ENCODE measurements at places on chromosomes 1 and 21.
A peak's percentile ranks its signal among the peaks of the same experiment; 100 is the strongest.

DNA sequence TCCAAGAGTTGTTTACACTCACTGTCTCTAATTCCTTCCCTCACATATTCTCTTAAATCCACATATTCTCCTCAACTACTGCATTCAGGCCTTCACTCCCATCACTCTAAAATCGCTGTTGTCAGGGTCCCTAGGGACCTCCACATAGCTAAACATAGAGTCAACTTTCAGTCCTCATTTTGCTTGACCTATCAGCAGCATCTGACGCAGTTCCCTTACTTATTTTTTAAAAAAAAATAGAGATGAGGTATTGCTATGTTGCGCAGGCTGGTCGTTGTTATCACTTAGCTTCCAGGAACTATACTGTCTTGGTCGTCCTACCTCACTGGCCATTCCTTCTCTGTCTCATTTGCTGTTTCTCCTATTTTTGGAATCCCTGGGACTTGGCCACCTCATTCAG lies 11.7 kb upstream of the PLEKHO1 start:
- no peak overlapping the region for H3K27ac ChIP-seq
- H3K27me3 ChIP-seq, result no peaks in the 10 kb centered on the region
- DNase-seq, result no peak
- H3K4me1 ChIP-seq, result no peaks in the 10 kb centered on the region

DNA sequence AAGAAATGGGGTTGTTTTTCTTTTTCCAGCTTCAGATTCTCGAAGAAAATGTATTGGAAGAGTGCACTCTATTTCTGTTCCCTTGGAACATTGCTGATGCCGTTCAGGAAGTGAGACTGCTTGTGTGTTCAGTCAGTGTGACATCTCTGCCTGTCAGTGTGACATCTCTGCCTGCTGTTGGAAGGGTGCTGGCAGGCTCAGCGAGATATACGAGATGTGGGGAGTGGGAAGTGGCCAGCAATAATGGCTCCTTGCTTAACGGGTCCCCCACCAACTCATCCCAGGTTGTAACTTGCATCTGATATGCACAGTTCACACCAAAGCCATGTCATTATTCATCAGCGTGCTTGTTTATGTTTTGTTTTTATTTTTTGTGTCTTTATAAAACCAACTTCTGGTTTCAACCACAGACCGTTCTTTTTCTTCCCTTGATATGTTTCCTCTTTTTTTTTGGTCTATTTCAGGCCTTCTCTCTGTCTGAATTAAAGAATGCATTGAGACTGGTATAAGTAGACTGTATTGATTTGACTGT lies 145.4 kb downstream of the GALNT2 start:
- peak overlapping the region; percentile 55 for H3K4me3 ChIP-seq
- no peaks in the 10 kb centered on the region for H3K27me3 ChIP-seq
- no peak for DNase-seq
- peak overlapping the region; percentile 83 for H3K27ac ChIP-seq
- H3K4me1 ChIP-seq, result peaks cover 60% of the 10 kb centered on the region

GRCh38 chr1:64866689-64867088 lies 99.7 kb downstream of the JAK1 start:
- no peak for DNase-seq
- peaks cover 58% of the 10 kb centered on the region for H3K4me1 ChIP-seq
- H3K27ac ChIP-seq, result no peak overlapping the region
- no peak overlapping the region for H3K4me3 ChIP-seq
- H3K36me3 ChIP-seq, result peaks cover 62% of the 10 kb centered on the region

DNA sequence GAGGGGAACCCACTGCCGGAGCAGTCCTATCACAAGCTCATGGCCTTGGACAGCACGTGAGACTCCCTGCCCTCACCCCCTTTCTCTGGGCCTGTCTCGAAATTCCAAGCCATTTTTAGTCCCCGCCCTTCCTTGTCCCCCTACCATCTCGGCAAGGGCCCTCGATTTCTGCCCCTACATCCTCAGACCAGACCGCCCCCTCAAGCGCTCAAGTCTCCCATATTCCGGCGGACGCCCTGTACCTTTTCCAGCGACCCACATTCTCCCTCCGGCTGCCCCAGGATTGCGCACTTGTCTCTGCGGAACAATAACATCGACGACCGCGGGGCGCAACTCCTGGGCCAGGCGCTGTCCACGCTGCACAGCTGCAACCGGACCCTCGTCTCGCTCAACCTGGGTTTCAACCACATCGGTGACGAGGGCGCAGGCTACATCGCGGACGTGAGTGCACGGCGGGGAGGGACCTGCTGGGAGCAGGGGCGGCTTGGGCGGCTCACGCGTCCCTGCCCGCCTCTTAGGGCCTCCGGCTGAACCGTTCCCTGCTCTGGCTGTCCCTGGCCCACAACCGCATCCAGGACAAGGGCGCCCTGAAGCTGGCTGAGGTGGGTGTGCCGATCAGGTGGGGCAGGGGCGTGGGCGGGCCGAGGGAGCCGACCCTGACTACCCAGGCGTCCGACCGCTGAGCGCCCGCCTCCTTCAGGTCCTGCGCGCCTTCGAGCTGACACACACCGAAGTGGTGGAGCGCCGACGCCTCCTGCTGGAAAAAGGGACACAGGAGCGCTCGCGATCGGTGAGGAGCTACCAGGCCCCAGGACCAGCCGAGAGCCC lies 7.0 kb downstream of the LRRC71 start:
- peak; percentile 24 for DNase-seq
- H3K27me3 ChIP-seq, result peaks cover 93% of the 10 kb centered on the region
- peaks cover 13% of the 10 kb centered on the region for H3K4me1 ChIP-seq
- H3K36me3 ChIP-seq, result peaks cover 4% of the 10 kb centered on the region
- H3K27ac ChIP-seq, result peak overlapping the region; percentile 13
- peak overlapping the region; percentile 19 for H3K4me3 ChIP-seq

GRCh38 chr21:38787461-38788274 lies 18.1 kb upstream of the ETS2 start:
- DNase-seq, result no peak
- no peaks in the 10 kb centered on the region for H3K4me1 ChIP-seq
- no peaks in the 10 kb centered on the region for H3K27me3 ChIP-seq
- no peak overlapping the region for H3K27ac ChIP-seq
- H3K4me3 ChIP-seq, result no peak overlapping the region

DNA sequence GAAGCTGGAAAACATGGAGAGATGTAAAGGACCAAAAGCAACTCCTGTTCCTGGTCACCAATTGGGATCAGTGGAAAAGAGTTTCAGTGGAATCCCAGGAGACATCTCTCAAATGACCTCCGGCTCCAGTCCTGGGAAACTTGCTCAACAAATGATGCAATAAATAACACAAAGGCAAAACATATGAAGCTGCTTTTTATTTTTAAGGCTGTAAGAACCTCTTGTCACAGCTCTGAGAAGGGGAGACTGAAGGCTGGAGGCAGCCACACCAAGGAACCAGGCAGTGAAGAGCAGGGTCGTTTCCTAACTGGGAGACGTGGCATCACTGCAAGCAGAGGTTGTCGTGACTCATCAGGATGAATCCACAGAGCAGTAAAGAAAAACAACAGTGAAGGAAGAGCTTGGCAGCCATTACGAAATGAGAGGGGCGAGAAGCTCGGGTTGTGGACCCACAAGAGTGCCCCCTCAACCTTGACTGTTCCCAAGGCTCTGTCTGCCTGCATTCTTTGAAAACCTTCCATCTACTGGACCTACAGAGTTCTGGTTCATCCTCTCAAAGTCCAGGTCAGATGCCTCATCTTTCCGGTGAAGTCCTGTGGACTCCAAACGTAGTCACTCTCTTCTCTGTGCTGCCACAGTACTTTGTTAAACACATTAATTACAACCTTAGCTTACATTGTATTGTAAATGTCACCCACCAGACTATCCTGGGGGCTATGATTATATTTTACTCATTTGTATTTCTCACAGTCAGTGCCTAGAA lies 32.1 kb downstream of the JAK1 start:
- H3K4me1 ChIP-seq, result peaks cover 83% of the 10 kb centered on the region
- peak overlapping the region; percentile 14 for H3K27ac ChIP-seq
- no peak for DNase-seq
- H3K27me3 ChIP-seq, result no peaks in the 10 kb centered on the region
- peaks cover 10% of the 10 kb centered on the region for H3K36me3 ChIP-seq
- peak overlapping the region; percentile 42 for H3K4me3 ChIP-seq

GRCh38 chr1:205325334-205325884 lies 3.9 kb upstream of the NUAK2 start:
- peak; percentile 47 for DNase-seq
- peaks cover 32% of the 10 kb centered on the region for H3K4me1 ChIP-seq
- peaks cover 6% of the 10 kb centered on the region for H3K36me3 ChIP-seq
- H3K27ac ChIP-seq, result no peak overlapping the region
- no peak overlapping the region for H3K4me3 ChIP-seq
- H3K27me3 ChIP-seq, result peaks cover 9% of the 10 kb centered on the region

- H3K27ac ChIP-seq, result no peak overlapping the region
- H3K36me3 ChIP-seq, result peaks cover 8% of the 10 kb centered on the region
- no peaks in the 10 kb centered on the region for H3K4me1 ChIP-seq
- H3K27me3 ChIP-seq, result no peaks in the 10 kb centered on the region
- DNase-seq, result no peak
These were observed 4.7 kb downstream of the DNALI1 start for GRCh38 chr1:37561133-37562132.

GRCh38 chr1:87318056-87318650 lies 10.5 kb upstream of the LMO4 start:
- no peak for DNase-seq
- peaks cover 8% of the 10 kb centered on the region for H3K27me3 ChIP-seq
- H3K4me3 ChIP-seq, result no peak overlapping the region
- no peak overlapping the region for H3K27ac ChIP-seq
- H3K4me1 ChIP-seq, result peaks cover 9% of the 10 kb centered on the region

GRCh38 chr1:213083112-213083445 lies 32.0 kb downstream of the RPS6KC1 start:
- no peak overlapping the region for H3K27ac ChIP-seq
- H3K27me3 ChIP-seq, result no peaks in the 10 kb centered on the region
- H3K36me3 ChIP-seq, result peaks cover 21% of the 10 kb centered on the region

DNA sequence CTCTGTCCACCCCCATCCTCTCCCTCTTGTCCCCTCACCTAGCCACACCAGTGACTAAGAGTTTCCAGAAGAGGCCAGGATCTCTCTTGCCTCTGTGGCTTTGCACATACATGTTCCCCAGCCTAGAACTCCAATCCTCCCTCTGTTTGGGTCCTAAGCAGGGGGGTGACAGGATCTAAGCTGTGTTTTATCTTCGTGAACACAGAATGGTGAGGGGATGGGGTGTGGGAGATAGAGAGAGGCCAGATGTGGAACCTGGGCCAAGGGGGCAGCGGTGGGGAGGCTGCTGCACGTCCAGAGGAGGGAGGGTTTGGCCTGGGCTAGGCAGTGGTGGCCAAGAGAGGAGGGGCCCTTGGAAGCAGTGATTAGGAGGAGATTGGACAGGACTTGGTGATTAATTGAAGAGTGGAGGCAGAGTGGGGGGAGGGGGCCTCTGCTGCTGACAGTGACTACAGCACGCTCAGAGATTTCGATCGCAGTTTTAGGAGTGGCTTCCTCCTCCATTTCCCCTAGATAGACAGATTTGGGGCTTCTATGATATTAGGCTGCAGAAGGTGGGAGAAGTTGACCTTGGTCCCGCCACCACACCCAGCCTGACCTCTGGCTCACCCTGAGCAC lies 17.1 kb upstream of the ADGRB2 start:
- H3K27me3 ChIP-seq, result peaks cover 28% of the 10 kb centered on the region
- no peaks in the 10 kb centered on the region for H3K4me1 ChIP-seq
- DNase-seq, result no peak

DNA sequence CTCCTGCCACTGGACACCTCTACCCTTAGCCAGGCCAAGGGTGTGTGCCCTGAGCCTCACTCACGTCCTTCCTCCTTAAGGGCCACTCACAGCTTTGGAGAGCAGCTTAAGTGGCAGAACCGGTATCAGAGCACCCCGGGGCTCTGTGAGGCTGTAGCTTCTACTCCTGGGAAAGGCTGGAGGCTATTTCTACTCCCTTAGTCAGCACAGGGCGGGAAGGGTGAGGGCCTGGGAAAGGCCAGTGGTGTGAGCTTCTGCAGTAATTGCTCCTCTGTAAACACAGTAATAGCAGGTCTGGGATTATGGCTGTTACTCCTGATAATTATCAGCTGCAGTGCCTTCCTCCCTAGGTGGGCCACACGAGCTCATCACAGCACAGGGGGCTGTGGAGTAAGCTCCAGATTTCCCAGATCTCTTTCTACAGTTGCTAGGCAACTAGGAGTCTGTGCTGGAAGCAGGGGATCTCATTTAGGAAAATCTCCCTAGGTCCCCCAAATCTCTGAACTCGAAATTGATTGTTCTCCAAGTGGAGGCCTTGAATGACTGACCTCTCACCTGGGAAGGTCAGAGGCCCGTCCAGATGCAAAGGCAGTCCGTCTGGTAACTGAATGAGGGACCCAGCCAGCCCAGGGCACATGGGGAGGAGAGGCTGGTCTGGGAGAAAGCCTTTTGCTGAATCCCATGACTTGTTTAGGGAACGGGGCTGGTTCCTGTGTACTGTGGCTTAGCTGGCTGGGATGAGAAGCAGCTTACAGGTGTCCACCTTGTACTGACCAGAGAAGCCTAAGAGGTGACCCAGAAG lies 29.3 kb downstream of the IER5 start:
- no peak overlapping the region for H3K27ac ChIP-seq
- no peaks in the 10 kb centered on the region for H3K4me1 ChIP-seq
- no peaks in the 10 kb centered on the region for H3K36me3 ChIP-seq
- no peak for DNase-seq
- H3K27me3 ChIP-seq, result peaks cover under 1% of the 10 kb centered on the region
- H3K4me3 ChIP-seq, result no peak overlapping the region

All from central memory CD8-positive, alpha-beta T cell (primary cell).